NCI-H69 (cell line): ENCODE measurements at places on chromosomes 4 and X.

DNA sequence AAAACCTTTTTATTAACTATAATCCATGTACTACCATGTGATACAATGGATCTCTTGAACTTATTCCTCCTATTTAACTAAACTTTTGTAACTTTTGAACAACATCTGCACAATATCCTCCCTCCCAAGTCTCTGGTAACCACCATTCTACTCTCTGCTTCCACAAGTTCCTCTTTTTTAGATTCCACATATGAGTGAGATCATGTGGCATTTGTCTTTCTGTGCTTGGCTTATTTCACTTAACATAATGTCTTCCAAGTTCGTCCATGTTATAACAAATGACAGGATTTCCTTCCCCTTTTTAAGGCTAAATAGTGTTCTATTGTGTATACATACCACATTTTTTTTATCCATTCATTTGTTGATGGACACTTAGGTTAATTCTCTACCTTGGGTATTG is 28.1 kb downstream of the DCAF8L1 start:
- DNase-seq = no peak

GRCh38 chr4:166531703-166532102 is 658.7 kb downstream of the TLL1 start:
- DNase-seq = no peak

DNA sequence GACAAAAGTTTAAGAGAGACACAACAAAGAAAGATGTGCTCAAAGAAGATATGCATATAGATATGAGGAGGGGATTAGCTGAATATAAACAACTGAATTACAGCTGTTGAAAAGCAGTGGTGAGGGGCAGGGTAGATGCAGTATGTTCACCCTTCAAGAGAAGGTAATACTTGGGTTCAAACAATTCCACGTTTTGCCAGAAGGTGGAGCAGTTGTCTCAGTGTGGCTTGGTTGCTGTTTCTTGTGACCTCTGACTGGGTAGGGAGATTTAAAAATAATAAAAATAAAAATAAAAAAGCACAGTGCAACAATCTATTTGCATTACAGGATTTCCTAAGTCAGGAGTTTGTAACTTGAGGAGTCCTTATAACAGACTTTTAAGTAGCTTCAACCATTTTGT is 23.3 kb downstream of the PHOX2B start:
- DNase-seq = no peak

GRCh38 chrX:112746812-112747595 is 67.3 kb upstream of the LHFPL1 start:
- no peak for DNase-seq

DNA sequence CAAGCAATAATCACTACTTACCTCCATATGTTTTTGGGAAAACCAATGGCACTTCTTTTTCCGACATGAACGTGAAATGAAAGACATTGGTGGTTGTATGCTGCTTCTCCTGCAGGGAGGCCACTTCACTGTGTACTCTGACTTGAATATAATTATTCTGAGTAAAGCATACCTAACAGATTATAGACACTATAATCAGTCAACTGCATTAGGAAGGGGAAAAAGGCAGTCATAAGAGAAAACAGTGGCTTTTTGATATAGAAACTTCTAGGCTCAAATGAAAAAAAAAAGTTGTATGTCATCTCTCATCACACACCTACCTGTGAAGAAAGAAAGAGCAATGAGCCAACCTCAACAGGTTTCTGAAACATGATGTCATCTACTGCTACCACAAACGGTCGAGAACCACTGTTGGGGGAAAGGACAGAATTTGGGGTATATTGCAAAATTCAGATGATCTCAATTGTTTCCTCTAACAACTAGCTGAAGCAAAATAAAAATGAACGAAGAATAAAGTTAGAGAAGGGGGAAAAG is 37.4 kb downstream of the PRDX4 start:
- no peak for DNase-seq
